ENCODE measurements at places on chromosomes 16 and 17.

DNA sequence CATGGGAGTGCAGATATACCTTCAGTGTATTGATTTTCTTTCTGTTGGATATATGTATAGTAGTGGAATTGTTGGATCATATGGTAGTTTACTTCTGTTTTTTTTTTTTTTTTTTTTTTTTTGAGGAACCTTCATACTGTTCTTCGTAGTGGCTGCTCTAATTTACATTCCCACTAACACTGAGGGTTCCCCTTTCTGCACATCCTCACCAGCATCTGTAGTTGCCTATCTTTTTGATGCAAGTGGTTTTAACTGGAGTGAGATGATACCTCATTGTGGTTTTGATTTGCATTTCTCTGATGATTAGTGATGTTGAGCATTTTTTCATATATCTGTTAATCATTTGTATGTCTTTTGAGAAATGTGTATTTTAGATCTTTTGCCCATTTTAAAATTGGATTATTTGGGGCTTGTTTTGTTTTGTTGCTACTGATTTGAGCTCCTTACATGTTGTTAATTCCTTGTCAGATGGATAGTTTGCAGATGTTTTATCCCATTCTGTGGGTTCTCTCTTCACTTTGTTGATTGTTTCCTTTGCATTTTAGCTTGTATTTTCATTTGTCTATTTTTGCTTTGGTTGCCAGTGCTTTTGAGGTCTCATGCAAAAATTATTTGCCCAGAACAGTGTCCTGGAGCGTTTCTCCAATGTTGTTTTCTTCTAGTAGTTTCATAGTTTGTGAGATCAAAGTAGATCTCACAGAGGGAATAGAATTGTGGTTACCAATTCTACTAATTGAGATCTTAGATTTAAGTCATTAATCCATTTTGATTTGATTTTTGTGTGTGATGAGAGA, 25.0 kb upstream of the BCAS3 start:
- no peak for DNase-seq

DNA sequence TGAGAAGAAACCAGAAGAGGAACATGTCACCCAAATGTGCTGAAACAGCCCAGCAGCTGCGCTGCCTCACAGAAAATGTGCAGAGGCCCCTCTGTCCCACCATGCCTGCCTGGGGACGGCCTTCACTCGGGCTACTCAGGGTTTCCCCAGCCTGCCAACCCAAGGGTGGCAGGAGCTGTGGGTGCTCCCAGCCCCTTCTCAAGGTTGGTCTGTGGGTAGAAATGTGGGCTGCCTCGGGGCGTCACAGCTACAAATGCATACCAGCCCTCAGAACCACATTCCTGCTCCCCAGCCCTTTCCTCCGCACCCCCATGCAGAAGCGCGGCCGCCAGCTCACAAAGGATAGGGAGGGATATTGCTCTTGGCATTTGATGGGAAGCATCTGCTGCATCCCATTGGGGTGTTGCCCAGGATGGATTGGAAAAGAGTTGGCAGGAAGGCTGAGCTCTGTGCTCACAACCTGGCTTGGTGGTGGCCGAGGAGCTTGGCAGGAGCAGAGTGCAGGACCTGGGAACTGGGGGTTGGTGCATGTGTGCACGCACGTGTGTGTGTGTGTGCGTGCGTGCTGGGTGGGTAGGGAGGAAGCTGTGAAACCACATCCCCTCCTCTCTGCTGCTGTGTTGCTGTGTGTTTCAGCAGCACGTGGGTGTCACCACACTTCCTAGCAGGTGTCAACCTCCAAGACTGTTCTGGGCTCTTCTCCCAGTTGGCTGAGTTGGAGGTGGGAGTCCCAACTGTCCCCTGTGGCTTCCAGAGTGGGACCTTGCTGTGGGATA, 304.4 kb downstream of the SEC14L1 start:
- no peak for DNase-seq

DNA sequence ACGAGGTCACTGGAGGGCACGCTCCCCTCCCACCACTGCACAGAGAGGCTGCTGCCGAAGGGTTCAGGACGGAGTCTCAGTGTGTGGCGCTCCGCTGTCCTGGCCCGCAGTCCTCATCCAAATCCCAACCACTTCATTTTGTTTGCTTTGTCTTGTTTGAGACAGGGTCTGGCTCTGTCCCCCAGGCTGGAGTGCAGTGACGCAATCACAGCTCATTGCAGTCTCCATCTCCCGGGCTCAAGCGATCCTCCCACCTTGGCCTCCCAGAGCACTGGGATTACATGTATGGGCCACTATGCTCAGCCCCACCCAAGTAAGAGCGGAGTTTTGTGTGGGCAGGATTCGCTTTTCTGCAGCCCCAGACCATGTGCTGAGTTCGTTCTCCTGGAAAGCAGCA, 12.7 kb downstream of the UNKL start:
- DNase-seq = no peak

GRCh38 chr17:71849783-71850768, 270.7 kb upstream of the SOX9 start:
- no peak for DNase-seq

- no peak for DNase-seq
Measured at GRCh38 chr17:63853260-63853659, 10.8 kb upstream of the SMARCD2 start.
